Endothelial cell (in vitro differentiated cells): ENCODE measurements at places on chromosomes 2 and 18. TPM values are rescaled to one million over a fixed set of nuclear protein-coding genes. Genes with fewer than 3 reads are reported as not detected.

The SERPINB11 gene
- total RNA-seq = not detected

The CD207 gene
- 0.74 TPM for total RNA-seq

The PPIL3 gene
- 41.1 TPM for total RNA-seq

The IL18R1 gene
- total RNA-seq = 0.51 TPM

The OTOF gene
- total RNA-seq = 0.13 TPM

GRCh38 chr18:60329131-60329530 is 43.4 kb downstream of the MC4R start:
- no peak for DNase-seq

DNA sequence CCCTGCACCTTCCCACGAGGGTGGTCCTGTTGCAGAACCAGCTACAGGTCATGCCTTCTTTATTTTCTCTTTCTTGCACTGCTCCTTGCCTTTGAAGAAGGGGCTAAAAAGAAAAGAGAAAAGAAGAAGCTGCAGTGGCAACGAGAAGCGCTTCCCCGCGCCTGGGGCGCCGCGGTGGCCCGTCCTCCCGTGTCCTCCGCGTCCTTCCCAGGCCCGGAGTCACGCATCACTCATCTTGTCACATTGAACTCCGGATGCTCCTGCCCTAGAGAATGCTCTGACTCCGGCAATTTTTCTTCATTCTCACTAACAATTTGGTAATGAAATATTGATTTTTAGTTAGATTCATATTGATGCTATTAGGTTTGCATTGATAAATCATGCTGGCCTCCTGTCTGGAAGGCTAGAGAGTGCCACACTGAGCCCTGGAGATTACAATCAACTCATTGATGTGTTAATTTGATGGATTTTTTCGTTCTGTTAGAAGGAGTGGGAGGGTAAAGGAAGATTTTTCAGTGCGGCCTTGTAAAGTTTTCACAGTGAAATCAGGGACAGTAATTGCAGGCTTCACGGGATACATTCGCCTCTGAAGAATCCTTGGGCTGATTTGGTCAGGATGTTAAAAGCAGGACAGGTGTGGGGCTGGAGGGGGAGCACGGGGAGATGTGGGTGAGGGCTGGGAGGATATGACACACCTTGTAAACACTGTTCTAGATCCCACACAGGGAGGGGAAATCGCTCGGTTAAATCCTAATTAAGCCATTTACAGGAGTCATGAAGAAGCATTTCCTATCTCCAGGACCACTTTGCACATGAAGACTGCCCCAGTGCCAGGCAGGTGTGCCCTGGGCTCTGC is 349.3 kb downstream of the ZNF516 start:
- no peak for DNase-seq

GRCh38 chr2:227739351-227739750 is 6.3 kb upstream of the SCYGR8 start:
- no peak for DNase-seq

GRCh38 chr18:25298853-25299274 is 53.1 kb downstream of the ZNF521 start:
- peak; percentile 80 for DNase-seq

DNA sequence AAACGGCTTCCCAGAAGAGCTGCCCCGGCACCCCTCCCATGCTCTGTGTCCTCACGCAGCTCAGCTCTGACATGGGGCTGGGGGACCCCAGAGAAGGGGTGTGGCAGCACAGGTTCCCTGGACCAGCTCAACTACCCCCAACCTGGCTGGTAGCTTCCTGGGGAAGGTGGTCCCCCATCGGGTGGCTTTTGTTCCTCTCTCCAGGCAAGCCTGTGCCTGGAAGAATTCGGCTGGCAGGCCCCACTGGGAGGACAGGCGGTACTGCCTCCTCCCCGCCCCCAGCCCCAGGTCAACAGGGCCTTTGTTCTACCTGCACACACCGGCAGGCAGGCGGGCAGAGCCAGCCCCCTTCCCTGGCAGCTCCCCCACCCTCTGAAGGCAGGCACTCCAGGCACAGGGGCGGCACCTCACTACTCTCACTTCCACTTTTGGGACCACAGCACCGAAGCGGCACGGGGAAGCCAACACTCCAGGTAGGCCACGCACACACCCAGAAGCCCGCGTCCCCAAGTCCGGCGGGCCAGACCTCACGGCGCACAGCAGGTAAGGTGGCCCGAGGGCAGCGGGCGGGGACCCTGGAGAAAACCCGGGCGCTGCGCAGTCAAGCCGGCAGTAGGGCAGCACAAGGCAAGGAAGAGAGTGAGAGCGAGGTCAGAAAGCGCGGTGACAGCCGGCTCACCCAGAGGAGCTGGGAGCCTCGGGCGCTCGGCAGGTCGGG is 1.3 kb downstream of the HS6ST1 start:
- peak; percentile 8 for DNase-seq

DNA sequence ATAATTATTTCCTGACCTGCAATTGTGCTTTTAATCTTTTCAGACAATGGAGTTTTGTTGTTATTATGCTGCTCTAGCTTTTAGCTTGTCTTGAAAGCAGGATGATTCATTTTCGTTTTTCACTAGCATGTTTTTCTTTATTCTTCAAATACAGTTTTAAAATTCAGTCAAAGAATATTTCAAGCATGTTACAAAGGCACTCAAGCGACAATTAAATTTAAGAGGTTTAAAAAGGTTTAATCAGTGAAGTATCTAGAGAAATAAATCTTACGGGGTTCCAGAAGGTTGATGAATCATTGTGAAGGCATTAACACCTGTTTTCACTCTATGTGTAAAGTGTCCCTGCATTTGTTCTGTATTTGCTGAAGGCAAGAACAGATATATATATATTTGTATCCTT is 390.7 kb upstream of the TMEFF2 start:
- DNase-seq = no peak

- no peak for DNase-seq
Observed at GRCh38 chr2:98948956-98949739, 13.1 kb upstream of the CRACDL start.

- no peak for DNase-seq
Observed at GRCh38 chr18:63818212-63818611, 43.0 kb downstream of the SERPINB7 start.

DNA sequence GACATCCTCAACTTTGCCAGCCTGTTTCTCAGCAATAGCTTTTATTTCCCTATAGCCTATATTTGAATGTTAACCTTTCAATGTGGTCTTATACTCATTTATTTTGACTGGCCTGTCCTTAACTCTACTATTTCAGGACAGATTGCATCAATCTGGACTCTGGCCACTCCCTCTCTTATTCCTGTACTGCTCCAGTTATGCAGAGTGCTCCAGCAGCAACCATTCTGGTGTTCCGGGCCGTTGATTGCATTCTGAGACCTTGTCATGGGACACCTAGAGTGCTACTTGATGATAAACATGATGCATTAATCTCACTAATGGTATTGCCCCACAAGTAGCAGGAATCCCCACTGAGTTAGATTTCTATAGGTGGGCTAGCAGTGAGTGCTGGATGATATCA is 363.4 kb downstream of the LRRTM1 start:
- DNase-seq = no peak

GRCh38 chr18:652131-652530 is 5.3 kb upstream of the TYMS start:
- DNase-seq = no peak

GRCh38 chr2:68190991-68191731 is 33.5 kb downstream of the PNO1 start:
- DNase-seq = no peak

DNA sequence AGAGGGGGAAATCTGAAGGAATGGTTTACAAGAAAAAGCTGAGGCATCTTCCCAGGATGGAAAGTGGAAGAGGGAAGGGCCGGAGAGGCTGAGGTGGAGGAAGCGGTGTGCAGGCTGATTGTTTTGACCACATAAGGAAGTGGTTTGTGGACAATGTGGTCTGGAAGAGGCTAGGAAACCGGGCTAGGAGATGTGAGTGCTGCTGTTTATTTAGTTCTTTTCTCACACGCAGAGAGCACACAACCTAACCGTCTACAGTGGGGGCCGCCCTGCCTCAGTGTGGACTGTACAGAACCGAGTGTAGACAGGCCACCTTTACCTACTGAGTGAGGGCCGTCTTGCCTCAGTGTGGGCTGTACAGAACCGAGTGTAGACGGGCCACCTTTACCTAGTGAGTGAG is 251.7 kb upstream of the PXDN start:
- no peak for DNase-seq

- DNase-seq = no peak
Observed at GRCh38 chr2:84855731-84856130, 25.2 kb downstream of the TRABD2A start.

GRCh38 chr2:121017396-121017795 is 267.6 kb downstream of the TFCP2L1 start:
- DNase-seq = no peak

DNA sequence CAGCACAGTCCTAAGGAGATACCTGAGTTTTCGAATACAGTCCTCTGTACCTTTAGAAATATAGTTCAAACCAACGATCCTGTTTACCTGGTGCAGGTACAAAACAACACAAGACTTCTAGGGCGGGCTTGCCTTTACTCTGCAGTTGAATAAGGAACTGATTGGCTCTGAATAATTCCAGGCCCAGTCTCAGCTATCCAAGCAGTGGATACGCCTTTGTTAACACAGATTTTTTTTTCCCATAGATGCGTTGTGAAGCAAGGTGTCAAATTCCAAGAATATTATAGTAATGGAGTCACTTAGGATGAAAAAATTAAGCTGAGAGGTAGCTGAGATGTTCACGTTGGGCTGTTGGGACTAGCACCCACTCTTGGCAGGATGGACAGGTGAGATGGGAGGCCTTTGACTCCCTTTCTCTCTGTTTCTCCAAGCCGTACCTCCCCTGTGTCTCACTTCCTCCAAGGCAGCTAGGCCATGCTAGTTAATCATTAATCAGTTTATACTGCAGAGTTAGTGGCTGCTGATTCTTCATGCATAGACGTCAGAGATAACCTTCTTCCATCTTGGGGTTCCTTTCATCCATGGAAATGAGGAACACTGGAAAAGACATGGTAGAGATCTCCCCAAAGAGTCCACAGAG is 380.8 kb upstream of the ACVR2A start:
- no peak for DNase-seq

- no peak for DNase-seq
Observed at GRCh38 chr2:60335533-60336237, 217.8 kb downstream of the BCL11A start.

DNA sequence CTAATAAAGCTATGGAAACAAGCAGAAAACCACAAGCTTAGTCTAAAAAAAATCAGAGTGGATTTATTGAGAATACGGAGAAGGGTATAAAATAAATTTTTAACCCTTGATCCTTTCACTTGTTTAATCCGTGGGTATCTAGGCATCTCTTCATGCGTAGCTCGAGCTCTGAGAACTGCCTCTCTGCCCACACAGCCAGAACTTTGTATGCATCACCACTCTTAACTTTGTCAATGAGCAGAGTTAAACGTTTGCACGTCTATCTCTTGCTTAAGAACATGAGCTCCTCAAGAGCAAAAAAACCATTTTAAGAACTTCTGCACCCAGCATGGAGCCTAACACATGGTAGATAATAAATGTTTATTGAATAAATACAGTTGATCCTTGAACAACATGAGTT is 26.9 kb upstream of the TANK start:
- no peak for DNase-seq

DNA sequence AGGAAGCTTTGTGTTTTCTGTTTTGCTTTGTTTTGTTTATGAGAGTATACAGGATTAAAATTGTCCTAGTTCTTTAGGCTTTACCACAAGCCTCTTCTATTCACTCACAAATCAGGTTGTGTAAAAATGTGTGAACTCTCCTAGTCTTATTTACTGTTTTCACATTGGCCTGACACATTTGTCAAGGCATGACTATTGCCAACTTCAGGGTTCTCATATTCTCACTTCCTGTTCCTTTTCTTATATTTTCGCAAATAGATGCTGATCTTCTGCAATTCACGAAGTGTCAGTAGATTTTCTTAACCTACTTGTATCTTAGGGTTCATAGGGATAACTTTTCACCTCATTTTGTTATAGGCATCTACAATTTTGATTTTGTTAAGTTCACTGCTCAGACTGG is 67.1 kb downstream of the CCDC102B start:
- DNase-seq = no peak

GRCh38 chr2:105114551-105114950 is 76.7 kb downstream of the MRPS9 start:
- no peak for DNase-seq
